Activated T-helper 1 cell treated with anti-CD3 and anti-CD28 coated beads, Interleukin-12 subunit alpha, Interleukin-12 subunit beta, Interleukin-2, Interleukin-4 antibody, amounts not matched to agents 30 ng/mL and 10 ng/mL and 1 ng/mL, durations not matched to agents 14 hours and 24 hours and 36 hours (primary cell): ENCODE measurements at places on chromosomes 3 and 15. TPM values are rescaled to one million over a fixed set of nuclear protein-coding genes. Genes with fewer than 3 reads are reported as not detected.

DNA sequence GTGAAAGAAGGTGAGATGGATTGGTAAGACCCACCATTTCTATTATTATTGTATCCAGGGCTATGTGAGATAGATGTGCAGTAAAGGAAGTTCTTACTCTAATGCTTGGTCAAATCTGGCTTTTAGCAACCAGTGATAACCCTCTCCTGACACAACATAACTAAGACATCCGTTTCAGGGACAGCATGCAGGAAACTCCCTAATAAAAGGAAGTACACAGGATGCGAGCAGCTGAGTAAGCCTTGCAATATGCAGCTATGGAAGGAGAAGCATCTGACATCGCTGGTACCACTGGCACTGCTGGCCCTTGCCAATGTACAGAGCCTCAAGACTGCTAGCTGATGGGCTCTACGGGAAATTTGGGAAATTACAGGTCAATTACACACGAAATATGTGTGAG, 662.3 kb downstream of the NR2F2 start:
- DNase-seq, result no peak

GRCh38 chr15:52031556-52031955, 12.5 kb downstream of the MAPK6 start:
- no peak for DNase-seq

DNA sequence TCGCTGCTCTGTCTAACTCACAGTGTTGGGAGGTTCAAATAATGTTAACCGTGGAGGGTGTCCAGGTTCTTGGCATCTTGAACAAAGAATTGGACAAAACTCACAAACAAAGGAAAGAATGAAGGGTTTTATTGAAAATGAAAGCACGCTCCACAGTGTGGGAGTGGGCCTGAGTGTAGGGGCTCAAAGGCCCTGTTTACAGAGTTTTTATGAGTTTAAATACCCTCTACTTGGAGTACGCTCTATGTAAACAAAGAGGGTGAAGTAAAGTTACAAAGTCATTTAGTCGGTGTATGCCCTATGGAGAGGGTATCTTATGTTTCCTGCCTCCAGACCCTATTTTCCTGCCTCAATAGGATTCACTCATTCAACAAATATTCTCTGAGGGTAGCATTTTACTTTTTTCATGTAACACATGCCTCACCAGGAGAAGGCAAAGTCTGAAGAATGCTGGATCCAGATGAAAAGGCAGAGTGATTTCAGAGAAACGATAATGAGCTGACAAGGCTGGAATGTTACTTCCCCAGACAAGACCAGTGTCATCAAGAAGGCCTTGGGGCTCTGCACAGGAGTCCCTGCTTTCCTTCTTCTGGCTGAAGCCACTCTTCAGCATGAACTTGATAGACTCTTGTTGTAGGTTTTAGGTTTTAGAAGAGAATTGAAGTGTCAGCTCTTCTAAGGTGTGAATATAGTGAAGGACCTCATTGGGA, 163.6 kb downstream of the FAM43A start:
- DNase-seq, result no peak

DNA sequence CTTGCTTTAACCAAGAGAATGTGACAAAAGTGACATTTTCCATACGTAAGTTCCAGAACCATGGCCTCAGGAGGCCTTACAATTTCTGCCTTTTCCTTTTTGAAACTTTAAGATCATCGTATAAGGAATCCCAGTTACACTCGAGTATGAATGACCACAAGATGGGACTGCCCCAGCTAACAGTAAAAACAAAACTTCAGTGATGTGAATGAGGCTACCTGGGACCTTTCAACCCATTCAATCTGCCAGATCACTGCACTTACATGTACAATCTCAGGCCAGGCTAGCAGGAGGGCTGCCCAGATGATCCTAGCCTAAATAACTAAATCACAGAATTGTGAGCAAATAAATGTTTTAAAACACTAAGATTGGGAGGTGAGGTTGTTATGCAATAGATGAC, 328.8 kb downstream of the CNTN6 start:
- no peak for DNase-seq

- DNase-seq, result no peak
Measured at GRCh38 chr3:69881051-69881450, 118.5 kb upstream of the SAMMSON start.

DNA sequence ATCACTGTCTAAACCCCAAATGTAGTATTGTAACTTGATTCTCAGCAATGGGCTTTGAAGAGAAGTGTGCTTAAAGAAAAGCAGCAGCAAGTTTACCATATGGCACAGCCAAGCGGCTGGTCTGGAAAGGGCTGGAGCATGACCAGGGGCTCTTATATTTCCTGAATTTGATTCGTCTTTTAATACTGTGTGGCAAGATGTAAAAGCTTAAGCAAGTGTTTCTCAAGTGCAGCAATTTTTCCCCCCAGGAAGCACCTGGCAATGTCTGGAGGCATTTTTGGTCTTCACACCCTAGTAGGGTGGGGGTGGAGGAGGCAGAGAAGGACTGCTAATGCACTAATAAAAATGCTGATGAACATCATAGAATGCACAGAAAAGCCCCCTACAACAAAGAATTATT, 397.9 kb downstream of the NTRK3 start:
- DNase-seq, result no peak

DNA sequence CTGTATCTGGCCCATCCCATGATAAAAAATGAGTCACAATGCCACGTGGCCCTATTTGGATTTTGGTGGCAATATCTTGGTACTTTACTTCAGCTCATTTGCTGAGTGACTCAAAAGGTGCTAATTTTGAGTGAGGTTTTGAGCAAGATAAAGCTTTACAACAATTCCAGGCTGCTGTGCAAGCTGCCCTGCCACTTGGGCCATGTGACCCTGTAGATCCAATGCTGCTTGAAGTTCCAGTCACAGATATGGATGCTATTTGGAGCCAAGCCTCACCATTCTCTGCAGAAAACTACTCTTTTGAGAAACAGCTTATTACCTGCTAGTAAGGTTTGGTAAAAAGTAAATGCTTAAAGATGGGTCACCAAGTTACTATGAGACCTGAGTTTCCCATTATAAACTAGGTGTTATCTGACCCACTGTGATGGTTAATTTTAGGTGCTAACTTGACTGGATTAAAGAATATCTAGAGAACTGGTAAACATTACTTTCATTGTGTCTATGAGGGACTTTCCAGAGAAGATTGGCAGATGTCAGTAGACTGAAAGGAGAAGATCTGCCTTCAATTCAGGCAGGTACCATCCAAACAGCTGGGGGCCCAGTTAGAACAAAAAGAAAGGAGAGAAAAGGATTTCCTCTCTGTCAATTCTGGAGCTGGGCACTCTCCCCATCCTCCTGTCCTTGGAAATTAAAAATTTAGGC, 1083.9 kb downstream of the DIPK2A start:
- DNase-seq, result no peak

DNA sequence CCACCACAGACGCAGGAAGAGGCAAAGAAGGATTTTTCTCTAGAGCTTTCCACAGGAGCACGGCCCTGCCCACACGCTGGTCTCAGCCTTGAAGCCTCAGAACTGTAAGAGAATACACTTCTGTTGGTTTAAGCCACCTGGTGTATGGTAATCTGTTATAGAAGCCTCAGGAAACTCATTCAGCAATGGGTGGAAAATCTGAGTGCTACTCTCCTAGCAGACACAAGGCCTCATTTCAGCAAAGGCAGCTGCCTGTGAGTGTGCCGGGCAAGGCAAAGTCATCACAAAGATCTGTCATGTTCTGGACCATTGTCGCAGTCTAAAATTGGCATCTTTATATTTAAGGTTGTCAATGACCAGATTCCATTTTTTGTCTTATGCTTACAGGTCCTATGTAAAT, 31.0 kb downstream of the ATP10A start:
- DNase-seq, result no peak

- no peak for DNase-seq
Measured at GRCh38 chr3:81793410-81793809, 32.0 kb upstream of the GBE1 start.

DNA sequence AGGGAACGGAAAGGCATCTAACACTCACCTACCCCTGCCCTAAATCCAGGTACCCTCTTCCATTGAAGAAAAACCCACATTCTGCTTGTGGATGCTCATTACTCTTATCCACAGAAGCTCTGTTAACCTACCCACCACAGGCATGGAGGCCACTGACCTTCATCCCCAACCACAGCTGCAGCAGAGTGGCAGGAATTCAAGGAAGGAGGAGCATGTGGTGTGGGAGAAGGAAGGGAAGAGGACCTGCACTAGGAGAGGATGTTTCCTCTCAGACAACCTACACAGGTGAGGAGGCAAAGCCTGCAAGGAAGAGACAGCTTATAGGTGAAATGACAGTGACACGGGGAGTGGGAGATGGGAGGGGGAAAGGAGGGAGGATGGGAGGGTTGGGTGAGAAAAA, 192.5 kb upstream of the TSC22D2 start:
- no peak for DNase-seq

DNA sequence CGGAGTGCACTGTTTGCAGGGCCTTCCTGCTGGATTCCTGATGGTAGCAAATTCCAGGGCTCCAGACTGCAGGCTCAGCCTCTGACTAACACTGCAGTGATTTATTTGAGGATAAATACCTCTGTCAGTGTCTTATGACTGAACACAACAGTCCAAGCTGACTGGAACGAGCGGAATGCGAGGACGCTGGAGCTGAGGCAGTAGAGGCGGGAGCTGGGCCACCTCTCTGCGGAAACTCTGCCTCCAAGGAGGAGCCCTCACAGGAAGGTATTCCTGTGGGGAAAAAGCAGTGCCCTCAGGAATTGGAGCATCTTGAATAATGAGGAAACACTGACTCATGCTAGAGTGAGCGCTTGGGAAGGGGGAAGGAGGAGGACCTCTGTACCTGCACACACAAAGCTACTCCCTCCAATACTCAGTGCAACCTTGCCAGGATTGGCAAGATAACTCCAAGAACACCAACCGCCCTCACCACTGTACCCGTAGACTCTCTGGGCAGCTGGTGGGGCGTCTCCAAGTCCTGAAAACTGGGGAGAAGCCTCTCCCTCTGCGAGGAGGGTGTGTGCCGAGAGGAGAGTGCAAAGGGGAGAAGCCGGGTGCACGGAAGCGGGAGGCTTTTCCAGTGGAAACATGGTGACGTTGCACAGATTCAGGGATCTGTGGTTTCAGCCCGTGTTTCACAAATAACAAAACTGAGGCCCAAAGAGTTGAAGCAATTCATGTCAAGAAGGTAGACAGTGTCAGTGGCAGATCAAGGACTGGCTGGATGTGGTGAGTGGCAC, 43.0 kb downstream of the VGLL4 start:
- DNase-seq, result no peak

GRCh38 chr3:41794748-41795589, 166.9 kb downstream of the ULK4 start:
- no peak for DNase-seq

GRCh38 chr3:151124476-151124875, 39.0 kb downstream of the MED12L start:
- no peak for DNase-seq

DNA sequence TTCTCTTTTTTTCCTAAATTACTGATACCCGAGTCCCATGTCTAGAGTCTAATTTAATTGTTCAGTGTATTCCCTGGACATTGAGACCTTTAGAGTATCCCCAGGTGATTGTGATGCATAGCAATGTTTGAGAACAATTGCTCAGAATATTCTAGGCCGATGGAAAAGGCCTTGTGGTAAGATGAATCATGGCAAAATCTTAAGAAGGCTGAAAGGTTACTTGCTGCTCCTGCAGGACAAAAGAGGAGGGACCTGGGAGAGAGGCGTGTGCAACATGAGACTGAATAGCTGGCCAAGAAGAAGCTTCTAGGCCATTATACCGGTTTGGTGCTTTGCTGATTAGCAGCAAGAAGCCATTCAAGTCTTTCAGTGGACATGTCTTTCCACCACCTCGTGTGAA, 256.6 kb downstream of the ROBO2 start:
- no peak for DNase-seq

GRCh38 chr3:28950614-28951013, 330.3 kb upstream of the RBMS3 start:
- DNase-seq, result no peak

GRCh38 chr15:89599021-89599420, 23.8 kb downstream of the TICRR start:
- DNase-seq, result no peak

- peak; percentile 2 for DNase-seq
Measured at GRCh38 chr3:149152420-149152819, 23.0 kb downstream of the HPS3 start.

GRCh38 chr15:67066959-67067853, 1.8 kb downstream of the SMAD3 start:
- no peak for DNase-seq

DNA sequence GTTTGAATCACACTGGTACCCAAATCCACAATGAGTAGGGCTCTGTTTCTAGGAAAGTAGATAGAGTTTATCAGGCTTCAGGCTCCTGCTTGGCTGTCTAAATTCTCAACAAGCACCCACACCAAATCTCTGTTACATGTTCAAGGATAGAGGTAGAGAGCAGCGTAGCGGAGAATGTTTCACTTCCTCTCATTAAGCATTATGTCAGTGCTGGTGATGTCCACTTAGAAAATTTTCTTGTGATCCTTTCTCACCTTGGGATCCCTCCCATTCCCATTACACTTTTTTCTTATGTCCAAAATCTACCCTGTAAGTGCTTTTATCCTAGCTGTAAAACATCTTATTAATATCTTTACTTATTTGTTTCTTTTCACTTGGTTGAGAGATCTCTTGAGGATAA, 34.7 kb upstream of the GCSAM start:
- no peak for DNase-seq

DNA sequence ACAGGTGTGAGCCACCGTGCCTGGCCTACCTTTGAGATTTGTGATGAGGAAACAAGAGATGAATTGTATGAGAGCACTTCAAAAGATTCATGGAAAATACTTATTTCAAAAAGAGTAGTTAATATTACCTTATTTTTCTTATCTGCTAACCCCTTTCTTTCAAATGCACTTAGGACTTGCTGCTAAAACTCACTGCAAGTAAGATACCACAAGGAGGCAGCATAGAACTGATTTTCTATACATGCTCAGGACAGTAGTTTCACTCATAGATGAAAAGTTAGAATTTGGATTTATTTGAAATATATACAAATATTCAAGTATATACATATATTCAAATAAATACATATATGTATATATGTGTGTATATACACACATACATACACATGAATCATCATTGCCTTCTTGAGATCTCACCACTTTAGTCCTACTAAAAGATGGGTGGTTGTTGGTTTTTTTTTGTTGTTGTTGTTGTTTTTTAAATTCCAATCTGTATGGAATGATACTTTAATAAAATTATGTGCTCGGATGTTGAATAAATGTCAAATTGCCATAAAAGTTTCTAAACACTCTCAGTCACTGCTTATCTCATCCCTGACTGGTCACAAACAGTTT, 2.4 kb downstream of the CCNDBP1 start:
- DNase-seq, result no peak

Gene IQCF5
- total RNA-seq, result not detected in 2 replicates

Gene CNTN6
- total RNA-seq, result not detected in 2 replicates

Gene DAZL
- 0.10 TPM in 2 replicates for total RNA-seq

Gene GNB5
- 17.0 and 18.5 TPM in 2 replicates for total RNA-seq

Gene UPK1B
- total RNA-seq, result not detected in 2 replicates

Gene ST3GAL6
- total RNA-seq, result 0.44 and 0.83 TPM in 2 replicates

Gene SCG5
- total RNA-seq, result 1.6 and 2.6 TPM in 2 replicates

Gene HAPLN3
- total RNA-seq, result 83.4 and 85.8 TPM in 2 replicates

Gene SI
- total RNA-seq, result not detected in 2 replicates

Gene NEK10
- 0.54 and 0.57 TPM in 2 replicates for total RNA-seq

Gene CPN2
- total RNA-seq, result not detected in 2 replicates

Gene EXD1
- not detected in 2 replicates for total RNA-seq

Gene AADAC
- not detected in 2 replicates for total RNA-seq
